ENCODE measurements at places on chromosomes 12 and 14.

DNA sequence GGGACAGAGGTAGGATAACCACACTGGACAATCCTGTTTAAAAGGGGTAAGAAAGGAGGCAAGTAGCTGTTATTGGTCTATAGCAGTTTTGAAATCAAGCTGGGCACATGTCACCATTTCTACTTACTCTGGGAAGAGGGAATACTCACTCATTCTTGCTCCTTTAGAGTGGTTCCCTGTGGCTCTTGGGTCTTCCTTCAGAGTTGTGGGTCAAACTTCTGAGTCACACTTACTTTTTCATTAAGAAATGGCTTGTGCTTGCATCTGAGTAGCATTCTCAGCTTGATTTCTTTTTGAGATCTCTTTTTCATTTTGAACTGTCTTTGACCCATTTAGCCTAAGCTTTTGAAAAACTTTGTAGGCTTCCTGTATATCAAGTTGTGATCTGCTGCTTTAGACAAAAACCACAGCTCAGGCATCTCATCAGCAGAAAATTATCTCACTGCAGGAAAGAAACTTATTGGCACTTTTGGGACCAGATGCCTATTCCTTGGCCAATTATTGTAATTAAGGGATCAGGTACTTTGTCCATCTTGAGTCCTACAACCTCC, 122.2 kb downstream of the AEBP2 start:
- no peak for DNase-seq

DNA sequence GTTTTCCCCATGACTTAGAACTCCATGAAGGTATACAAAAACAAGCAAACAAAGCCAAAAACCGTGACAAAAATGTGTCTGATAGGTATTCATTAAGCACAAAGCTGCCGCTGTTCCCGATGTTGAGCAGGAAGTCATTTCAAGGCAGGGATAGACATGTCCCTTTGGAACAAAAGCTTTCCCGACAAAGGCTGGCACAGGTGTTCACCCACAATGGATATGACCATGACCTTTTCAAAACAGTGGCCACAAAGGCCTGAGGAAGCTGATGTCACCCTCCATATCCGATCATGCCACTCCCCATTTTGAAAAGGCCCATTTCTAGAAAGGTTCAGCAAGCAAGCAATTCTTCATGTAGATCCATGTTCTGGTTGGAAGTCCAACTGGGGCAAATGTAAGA, 279.1 kb downstream of the BTG1 start:
- no peak for DNase-seq

DNA sequence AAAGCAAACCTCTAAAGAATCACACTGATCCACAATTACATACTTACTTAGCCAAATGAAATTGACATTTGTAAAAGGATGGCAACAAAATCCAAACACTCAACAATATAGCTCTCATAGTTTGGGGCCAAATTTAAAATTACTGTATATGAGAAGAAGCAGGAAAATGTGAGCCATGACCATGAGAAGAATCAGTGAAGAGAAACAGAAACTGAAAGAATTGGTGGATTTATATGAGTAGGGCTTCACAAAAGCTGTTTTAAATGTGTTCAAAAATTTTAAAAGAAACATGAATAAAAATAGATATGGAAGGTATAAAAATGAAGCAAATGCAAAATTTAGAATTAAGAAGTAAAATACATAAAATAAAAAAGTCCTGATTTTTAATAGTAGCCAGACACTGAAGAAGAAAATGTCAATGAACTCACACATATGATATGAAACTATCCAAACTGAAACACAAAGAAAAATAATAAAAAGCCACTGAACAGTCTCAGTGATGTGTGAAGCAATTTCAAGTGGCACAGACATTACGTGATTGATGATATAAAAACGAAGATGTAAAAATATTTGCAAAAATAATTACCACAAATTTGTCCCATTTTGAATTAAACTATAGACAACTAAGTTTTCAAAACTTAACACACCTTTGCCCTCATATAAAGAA, 87.9 kb upstream of the MDGA2 start:
- DNase-seq = no peak

DNA sequence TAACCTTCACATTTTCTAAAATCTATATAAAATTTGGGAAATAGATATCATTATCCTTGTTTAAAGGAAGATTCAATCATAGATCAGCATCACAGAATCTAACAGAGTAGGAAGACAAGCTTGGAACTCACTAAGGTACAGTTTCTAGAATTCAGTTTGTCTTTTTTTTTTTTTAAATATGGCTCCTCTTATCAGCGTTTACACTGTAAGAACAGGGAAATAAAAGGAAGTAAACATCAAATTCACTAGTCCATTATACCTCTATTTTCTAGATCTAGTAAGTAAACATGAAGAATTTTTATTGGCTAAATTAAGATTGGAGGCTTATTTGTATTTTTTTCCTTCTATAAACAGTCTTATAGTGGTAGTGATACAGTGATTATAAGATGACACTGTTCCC, 144.9 kb downstream of the LRIG3 start:
- DNase-seq = no peak

DNA sequence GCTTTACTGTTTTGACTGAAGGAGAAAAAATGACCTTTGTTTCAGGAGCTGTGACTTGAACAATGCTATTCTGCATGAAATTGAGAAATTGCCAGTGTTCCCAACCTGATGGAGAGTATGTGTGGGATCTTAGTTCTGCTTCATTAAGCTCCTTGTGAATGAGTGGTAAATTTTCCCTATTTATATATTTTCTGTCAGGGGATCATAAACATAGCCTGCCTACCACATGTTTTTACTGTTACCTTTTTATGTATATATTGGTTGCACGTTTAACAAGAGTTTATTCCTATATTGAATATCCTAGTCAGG, 271.7 kb downstream of the PDZRN4 start:
- no peak for DNase-seq

GRCh38 chr14:64201921-64202545, 92.1 kb downstream of the ESR2 start:
- no peak for DNase-seq

- DNase-seq = no peak
Observed at GRCh38 chr12:56766535-56766934, 3.4 kb downstream of the HSD17B6 start.

GRCh38 chr14:35416108-35416750, 11.7 kb upstream of the NFKBIA start:
- peak; percentile 83 for DNase-seq

GRCh38 chr14:85334316-85334715, 195.6 kb upstream of the FLRT2 start:
- DNase-seq = no peak

DNA sequence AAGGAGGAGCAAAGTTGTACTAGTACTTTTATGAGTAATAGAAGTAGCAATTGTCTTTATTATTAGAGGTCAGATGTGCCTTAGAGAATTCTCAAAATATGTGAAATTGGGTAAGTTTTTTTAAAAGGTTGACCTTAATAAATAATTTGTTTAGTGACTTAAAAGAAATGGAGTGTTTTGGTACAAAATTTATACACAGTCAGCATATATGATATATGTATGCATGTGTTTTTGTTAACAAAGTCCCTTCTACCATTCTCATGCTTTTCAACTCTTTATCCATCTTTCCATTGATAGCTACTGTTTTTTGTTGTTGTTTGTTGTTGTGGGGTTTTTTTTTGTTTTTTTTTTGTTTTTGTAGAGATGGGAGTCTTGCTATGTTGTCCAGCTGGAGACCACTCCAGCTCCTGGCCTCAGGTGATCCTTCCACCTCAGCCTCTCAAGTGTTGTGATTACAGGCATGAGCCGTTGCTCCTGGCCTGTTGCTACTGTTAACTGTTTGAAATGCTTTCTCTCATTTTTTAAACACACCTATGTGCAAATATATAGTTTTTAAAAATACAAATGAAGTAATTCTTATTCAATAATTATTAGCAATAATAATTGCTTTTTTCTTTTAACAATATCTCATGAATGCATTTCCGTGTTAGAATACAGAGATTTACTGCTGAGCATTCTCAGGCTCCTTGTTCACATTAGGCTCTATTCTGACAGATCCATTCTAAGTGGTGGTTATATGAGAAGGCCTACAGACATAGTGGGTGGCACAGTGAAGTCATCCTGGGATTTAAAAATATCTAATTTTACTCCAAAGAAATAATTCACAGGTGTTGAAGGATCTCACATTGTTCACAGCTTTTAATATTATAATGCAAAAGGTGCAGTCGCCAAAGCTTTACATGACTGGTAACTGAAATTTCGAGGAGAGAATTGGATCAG, 10.4 kb downstream of the NAA30 start:
- DNase-seq = no peak

DNA sequence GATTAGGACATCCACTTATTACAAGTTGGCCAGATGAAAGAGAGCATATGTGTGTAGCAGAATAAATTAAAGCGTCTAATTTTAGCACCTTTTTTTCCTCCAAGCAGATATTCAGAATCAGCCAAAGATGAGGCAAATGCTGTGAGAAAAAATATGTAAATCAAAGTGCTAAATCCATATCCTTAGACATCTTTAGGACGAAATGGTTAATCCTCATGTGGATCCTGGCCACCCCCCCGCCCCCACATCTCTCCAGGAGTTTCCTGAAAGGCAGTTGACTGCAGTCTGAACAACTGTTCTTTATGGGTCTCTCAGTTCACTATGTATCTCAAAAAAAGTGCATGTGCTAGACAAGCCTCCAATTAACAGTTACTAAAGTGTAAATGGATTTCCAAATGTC, 1768.1 kb upstream of the SEL1L start:
- DNase-seq = no peak

GRCh38 chr14:72186523-72186922, 254.3 kb downstream of the RGS6 start:
- DNase-seq = no peak

GRCh38 chr12:82524641-82525040, 162.1 kb upstream of the TMTC2 start:
- DNase-seq = no peak

GRCh38 chr12:49138587-49138986, 7.4 kb upstream of the TUBA1B start:
- DNase-seq = no peak

GRCh38 chr12:50326590-50327284, 43.4 kb upstream of the LIMA1 start:
- DNase-seq = no peak

DNA sequence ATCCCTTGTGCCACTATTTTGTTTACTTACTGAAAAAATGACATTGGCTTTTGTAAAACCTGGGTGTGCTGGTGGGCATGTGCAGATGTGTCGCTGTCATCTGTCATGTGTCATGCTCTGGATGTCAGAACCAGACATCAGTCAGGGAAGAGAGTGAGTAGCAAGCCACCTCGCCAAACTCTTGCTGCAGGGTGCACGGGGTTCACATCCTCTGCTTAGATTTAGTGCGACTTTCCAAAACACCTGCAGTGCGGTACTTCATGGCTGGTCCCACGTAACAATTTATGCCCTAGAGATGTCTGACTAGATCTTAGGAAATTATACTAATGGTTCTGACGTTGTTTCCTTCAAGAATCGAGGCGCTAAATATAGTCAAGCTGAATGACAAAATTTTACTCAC, 106.7 kb downstream of the CRADD start:
- DNase-seq = peak; percentile 57

DNA sequence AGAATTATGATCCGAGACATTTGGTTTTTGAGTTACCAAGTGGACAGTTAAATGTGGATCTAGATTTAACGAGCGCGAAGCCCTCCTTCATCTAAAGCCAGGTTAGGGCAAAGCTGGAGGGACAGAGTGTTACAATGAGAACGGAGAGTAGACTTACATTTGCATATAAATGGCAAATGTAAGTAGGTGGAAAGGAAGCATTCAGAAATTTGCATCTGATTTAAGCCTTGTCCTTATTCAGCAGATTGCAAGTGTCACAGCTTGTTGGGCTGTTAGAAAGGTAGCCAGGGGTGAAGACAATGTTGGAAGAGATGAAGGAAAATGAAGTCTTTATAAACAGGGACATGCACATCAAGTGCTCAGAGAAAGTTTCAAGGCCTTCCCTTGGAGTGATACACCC, 806.2 kb downstream of the GALC start:
- no peak for DNase-seq

GRCh38 chr12:68976395-68976841, 43.4 kb upstream of the CPM start:
- DNase-seq = no peak

DNA sequence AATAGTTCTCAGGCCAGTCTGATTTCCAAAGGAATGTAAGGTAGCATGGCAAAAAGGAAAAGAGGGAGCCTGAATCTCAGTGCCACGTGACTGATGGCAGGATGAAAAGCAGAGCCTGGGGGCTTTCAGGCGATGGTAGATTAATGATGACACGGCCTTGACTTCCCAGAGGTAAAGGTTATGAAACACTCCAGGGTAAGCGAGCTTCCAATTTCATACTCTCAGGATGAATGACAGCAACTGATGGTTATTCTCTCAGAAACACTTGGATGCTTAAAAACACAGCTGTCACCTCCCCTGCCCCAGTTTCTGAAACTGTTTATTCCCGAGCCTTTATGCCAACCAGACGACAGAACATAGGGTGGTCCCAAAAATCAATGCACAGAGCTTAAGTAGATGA, 28.8 kb downstream of the GDF11 start:
- no peak for DNase-seq

GRCh38 chr12:67320614-67321295, 51.6 kb downstream of the CAND1 start:
- no peak for DNase-seq

- peak; percentile 73 for DNase-seq
Observed at GRCh38 chr12:5889381-5890047, 55.5 kb downstream of the ANO2 start.

GRCh38 chr14:89242652-89243279, 174.3 kb downstream of the FOXN3 start:
- no peak for DNase-seq

DNA sequence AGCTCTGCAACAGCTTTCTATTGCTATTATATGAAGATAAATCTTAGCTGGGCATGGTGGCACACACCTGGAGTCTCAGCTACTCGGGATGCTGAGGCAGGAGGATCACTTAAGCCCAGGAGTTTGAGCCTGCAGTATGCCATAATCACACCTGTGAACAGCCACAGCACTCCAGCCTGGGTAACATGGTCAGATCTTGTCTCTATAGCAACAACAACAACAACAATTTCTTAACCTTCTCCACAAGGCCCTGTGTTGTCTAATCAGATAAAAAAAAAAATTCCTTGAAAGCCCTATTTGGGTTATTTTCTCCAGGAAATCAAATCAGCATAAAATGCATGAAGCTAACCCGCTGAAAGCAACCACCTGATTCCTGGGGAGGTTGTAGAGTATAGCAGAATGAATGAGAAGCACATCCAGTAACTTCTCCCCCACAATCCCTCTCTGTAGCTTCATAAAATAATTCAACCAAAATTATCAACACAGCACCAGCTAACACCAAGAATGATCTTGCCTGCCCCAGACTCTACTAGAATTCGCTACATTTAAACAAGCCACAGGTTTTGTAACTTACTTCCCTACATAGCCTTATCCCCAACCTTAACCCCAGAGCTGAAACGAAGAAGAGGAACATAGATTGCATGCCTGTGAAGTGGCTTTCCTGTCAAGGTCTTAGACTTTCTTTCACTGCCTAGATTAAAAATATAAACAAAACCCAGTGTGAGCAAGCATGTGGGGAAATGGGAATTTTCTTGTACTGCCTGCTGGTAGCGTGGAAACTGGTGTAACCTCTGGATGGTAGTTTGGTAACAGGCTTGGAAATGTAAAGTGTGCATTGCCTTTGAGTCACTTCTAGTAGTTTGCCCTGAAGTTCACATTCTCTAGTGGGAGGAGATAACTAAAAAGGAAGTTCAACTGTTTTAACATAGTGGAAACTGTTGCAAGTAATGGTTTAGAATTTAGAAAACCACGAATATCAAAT, 6.0 kb upstream of the STK38L start:
- no peak for DNase-seq

All from stimulated activated CD8-positive, alpha-beta memory T cell treated with anti-CD3 and anti-CD28 coated beads, Interleukin-4, amount 100 ng/mL, for 48 hours (primary cell).